Dorsolateral prefrontal cortex (tissue), 122 donors: ENCODE measurements at places on chromosomes 3 and 15.

- DNase-seq = no peak
These were observed 196.8 kb upstream of the MBNL1 start for GRCh38 chr3:152071924-152072323.

- DNase-seq = no peak
These were observed 287.5 kb downstream of the RBMS3 start for GRCh38 chr3:29568355-29568754.

GRCh38 chr3:98711426-98711825 is 51.7 kb upstream of the ST3GAL6 start:
- no peak for DNase-seq

- no peak for DNase-seq
These were observed 393.6 kb downstream of the OTOL1 start for GRCh38 chr3:161890147-161890625.

DNA sequence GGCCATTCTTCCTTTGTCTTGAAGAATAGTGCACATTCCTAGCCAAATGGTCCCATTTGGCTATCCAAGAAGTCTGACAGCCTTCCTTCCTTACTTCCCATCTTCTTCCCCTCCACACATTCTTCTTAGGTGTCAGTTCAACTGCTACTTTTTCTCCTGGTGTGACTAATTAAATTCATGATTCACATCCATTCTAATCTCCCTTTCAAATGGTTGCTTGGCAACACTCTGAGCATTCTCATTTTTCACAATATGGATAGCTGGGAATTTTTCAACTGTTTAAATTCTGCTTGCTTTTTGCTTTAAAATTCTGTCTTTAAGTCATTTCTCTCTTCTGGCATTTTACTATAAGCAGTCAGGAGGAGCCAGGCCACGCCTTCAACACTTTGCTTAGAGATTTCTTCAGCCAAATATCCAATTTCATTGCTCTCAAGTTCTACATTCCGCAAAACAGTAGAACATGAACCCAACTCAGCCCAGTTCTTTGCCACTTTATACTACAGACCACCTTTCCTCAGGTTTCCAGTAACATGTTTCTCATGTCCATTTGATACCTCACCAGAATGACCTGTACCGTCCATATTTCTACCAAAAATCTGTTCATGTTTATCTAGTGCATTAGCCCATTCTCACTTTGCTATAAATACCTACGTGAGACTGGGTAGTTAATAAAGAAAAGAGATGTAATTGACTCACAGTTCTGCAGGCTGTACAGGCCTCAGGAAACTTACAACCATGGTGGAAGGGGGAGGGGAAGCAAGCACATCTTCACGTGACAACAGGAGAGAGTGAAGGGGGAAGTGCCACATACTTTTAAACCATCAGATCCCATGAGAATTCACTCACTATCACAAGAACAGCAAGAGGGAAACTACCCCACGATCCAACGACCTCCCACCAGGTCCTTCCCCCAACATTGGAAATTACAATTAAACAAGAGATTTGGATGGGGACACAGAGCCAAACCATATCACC is 31.9 kb upstream of the MCF2L2 start:
- DNase-seq = no peak

GRCh38 chr3:185317674-185318073 is 45.3 kb upstream of the MAP3K13 start:
- DNase-seq = no peak
